RKO (cell line): ENCODE measurements at places on chromosomes 7 and 10.

GRCh38 chr7:99614495-99614894, 2.3 kb upstream of the ZSCAN25 start:
- no peak for DNase-seq

GRCh38 chr7:110677405-110677804, 413.5 kb upstream of the LRRN3 start:
- DNase-seq, result no peak

DNA sequence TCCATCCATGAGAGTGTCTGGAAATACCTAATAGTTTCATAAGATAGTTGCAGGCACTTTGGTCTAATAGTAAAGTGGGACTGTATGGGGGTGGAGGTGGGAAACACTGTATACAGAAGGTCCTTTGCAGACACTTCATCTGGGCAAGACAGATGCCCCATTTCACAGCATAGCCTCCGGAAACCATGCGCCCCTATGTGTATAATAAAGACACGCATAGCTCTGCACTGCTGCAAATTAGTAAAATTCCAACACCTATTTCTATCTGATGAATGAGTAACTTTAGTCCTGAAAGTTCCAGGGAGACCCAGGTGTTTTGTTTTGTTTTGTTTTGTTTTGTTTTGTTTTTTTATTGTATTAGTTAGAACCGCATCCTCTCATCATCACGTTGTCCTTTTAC, 187.1 kb downstream of the CREB5 start:
- no peak for DNase-seq

- DNase-seq, result no peak
Measured at GRCh38 chr7:11485636-11486035, 346.4 kb downstream of the THSD7A start.

DNA sequence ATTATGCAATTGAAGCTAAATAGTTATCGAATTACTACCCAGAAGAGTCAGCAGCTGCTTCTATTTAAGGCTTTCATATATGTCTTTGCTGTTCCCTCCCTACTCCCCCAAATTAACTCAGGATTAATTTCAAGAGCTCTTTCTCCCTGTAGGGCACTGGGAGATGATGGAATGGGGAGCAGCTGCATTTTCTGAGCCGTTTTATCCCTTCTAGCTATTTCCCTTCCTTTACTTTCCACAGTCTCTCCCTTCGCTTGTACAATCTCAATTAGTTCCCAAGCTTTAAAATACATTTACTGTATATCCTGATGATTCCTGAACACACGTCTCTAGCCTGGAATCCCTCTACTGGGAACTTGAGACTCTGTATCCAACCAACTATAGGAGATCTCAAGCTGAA, 19.8 kb upstream of the TSPAN12 start:
- no peak for DNase-seq

DNA sequence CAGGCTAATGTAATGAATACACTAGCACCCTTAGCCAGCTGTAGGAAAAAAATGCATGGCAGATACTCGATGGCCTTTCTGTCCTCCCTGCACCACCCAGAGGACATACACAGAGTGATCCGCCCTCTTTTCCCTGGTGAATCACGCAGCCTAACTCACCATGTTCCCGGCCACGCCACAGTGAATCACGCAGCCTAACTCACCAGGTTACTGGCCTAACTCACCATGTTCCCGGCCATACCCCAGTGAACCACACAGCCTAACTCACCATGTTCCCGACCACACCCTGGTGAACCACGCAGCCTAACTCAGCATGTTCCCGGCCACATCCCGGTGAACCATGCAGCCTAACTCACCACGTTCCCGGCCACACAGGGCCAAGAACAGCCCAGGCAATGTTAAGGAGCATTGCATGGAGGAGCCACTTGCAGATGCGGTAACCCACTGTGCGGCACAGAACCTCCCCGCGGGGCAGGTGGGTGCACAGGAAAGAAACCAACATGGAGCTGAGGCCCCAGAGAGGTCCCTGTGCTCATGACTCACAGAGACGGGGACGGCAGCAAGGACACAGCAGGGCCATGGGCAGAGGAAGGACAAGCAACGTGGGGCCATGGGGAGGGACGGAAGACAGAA, 508.5 kb downstream of the DNAJB6 start:
- DNase-seq, result peak; percentile 27

- peak; percentile 96 for DNase-seq
Measured at GRCh38 chr10:104255311-104255981, 754 bp downstream of the GSTO1 start.

- DNase-seq, result no peak
Measured at GRCh38 chr10:101155896-101156295, 24.8 kb downstream of the TLX1 start.

- no peak for DNase-seq
Measured at GRCh38 chr7:147498081-147498480, 1092.5 kb upstream of the C7orf33 start.

DNA sequence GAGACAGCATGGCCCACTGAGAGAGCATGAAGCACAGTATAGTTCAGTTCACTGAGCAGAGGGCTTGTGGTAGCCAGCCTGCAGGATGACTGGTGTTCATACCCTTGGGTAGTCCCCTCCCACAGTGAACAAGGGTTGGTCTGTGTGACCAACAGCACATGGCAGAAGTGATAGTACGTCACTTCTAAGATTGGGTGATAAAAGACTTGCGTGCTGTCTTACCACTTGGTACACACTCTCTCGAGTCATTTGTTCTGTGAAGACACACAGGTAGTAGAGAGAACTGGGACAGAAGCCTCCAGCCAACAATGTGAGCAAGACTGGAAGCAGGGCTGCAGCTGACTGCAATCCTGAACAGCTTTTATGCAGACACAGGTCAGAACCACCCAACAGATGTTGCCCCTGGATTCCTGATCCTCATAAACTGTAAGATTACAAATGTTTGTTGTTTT, 14.6 kb downstream of the EPC1 start:
- DNase-seq, result no peak

DNA sequence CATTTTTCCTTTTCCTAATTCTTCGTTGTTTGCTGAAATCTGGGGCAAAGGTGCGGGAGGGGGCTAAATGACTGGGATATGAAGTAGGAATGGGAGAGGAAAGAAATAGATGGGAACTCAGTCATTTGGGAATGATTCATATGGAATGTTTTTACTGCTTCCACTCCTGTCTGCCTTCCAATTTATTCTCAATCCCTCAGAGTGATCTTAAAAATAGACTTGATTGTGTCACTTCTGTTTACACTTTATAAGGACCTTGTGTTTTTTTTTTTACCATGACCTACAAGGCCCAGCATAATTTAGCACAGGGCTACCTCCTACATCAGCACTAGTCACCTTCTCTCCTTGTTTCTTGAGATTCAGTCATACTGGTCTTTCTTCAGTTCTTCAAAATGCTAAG, 97.9 kb downstream of the PTEN start:
- peak; percentile 11 for DNase-seq

DNA sequence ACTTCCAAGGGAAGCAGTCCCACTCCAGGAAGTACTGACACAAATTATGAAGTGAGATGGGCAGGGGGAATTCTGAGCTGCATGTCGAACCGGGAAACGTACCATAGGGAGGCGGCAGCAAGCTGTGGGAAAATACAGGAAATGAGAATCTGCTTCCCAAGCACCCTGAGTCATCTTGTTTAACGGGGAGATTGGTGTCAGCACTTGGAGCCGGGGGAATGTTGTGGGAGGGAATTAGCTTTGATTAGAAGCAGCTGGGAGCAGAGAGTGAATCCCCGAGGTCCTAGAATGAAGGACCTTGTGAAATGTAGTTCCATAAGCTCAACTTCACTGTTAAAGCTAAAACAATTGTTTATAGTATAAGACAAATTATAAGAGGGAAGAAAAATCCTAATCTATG, 141.4 kb upstream of the PRKCQ start:
- peak; percentile 83 for DNase-seq

DNA sequence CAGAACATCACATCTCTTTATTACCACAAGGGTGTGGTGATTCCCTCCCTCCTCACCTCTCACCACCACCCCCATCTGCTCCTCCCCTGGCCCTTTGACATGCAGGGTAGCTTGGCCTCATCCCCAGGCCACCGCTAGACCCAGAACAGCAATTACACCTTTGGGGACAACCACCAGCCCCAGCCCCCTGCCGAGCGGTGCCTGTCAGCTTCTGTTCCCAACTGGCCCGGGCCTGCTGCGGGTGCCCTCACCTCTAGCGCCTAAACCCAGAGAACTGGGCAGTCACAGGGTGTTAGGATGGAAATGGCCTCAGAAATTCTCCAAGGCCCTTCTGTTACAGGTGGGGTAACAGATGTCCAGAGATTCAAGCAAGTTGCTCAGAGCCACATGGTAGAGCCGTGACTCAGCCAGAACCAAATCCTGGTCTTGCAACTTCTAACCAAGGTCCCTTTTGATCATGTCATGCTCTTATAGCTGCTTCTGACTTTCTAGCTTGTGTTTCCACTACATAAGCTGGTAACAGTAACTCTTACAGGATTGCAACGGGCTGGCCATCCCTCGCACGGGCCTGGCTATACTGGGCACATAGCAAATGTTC, 78.0 kb downstream of the PRKAG2 start:
- no peak for DNase-seq

GRCh38 chr10:129123428-129123827, 343.6 kb upstream of the MGMT start:
- no peak for DNase-seq
